ENCODE measurements at places on chromosomes 12 and 14. TPM values are rescaled to one million over a fixed set of nuclear protein-coding genes. Genes with fewer than 3 reads are reported as not detected.

RAB35 gene
- 42.0 TPM for total RNA-seq

DNA sequence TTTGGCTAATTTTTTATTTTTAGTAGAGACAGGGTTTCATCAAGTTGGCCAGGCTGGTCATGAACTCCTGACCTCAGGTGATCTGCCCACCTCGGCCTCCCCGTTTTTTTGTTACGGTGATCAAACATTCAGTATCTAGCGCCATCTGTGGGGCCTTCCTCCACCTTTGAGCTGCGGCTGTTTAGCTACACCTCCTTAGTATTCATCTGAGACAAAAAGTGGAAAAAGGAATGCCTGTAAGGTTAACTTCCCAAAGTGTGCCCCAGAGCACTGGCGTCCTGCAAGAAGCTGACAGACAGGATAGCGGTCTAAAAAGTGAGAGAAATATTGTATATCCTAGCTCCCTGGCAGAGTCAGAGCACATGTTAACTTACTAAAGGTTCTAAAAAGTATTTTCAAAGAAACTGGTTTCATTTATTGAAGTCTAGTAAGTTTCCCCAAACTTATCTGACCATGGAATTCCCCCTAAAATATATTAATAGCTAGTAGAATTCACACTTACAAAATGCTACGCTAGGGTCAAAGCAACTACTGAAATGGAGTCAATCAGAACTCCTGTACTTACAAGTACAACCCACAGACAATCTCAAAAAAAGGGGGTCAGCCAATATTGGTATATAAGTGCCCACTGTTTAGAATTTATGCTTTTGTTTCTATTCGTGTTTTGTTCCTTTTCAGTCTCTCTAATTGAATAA is 59.1 kb downstream of the DUSP16 start:
- no peak for DNase-seq

GRCh38 chr12:112616469-112617152 is 174.9 kb upstream of the RPH3A start:
- no peak for DNase-seq

- DNase-seq: peak; percentile 65
These were observed 302.0 kb upstream of the SYT1 start for GRCh38 chr12:78562368-78563205.

GRCh38 chr14:78399316-78399889 is 229.2 kb downstream of the NRXN3 start:
- DNase-seq: peak; percentile 4

GRCh38 chr14:99601361-99601831 is 2.6 kb downstream of the CCDC85C start:
- DNase-seq: peak; percentile 37

GRCh38 chr12:101749657-101750056 is 10.4 kb upstream of the SYCP3 start:
- no peak for DNase-seq

DNA sequence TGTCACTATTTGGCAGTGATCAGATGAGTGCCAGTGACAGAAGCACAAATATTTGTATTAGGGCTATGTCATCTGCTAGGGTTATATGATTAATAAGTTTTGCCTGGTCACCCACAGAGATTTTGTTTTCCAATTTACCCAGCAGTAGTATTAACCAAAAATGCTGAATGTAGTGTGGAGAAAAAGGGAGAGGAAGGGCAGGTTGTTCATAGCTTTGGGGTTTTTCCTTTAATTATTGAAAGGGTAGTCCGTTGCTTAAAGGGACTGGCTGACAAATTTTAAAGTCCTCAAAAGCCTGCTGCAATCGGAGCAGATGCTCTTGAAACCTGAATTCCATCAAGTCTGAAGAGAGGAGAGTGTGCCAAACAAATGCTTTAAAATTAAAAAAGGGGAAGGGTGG is 237.9 kb upstream of the CCDC196 start:
- no peak for DNase-seq

DNA sequence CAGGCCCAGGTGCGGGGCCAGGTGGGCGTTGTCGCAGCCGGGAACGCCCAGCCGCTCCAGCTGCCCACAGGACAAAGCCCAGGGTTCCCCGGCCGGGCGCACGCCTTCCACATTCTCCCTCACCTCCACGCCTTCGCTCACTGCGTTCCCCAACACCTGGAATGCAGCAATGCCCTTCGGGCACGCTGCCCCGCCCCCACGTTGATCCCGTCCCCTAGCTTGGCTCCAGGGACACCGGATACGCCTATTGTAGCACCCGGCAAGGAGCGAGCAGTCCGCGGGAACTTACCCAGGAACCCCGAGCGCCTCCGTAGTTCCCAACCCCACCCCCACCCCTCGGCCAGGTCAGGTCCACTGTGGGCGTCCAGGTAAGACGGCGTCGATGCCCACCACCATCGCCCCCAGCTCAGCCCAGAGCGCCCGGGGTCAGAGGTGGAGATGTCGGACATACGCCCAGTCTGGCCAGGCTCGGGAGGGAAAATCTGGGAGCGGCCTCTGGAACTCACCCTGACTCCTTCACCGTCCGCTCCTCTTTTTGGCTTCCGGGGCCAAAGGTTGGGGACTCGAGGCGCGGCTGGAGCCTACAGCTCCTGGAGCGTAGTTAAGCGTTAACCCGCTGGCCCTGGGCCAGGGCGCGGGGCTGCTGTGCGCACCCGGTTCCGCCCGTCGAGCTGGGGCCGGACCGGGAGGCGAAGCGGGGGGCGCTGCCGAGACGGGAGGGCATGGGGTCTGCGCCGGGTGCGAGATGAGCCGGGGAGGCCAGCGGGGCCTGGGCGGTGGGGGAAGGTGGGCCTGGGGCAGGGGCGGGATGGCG is 594 bp upstream of the CEP170B start:
- no peak for DNase-seq

DNA sequence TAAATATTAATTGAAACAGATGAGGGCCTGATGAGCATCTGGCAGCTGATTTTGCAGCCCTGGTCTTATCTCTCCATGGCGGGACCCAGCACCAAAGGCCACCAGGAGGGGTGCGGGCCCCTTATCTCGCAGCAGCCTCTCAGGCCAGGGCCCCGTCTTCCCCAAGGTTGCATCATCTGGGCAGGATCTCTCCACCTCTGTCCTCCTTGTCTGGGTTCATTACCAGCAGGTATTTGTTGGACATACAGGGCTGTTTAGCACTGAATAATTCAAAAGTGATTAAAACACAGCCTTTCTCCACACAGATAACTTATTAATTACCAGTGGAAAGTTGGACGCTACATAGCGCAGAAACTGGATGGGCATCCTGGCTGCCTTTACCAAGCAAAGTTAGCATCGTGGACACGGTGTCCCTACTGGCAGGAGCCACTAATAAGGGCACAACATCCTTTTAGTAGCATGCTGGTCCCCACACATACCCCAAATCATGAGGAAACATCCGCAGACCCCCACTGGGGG is 25.8 kb downstream of the TMEM120B start:
- no peak for DNase-seq

KLRF2 gene
- total RNA-seq: not detected

All from dermis blood vessel endothelial cell (primary cell).